ENCODE measurements at places on chromosomes 2 and 18.

- DNase-seq = no peak
Observed at GRCh38 chr2:202043475-202043874, 9.8 kb downstream of the FZD7 start.

GRCh38 chr2:37829202-37829601, 95.9 kb upstream of the RMDN2 start:
- no peak for DNase-seq

DNA sequence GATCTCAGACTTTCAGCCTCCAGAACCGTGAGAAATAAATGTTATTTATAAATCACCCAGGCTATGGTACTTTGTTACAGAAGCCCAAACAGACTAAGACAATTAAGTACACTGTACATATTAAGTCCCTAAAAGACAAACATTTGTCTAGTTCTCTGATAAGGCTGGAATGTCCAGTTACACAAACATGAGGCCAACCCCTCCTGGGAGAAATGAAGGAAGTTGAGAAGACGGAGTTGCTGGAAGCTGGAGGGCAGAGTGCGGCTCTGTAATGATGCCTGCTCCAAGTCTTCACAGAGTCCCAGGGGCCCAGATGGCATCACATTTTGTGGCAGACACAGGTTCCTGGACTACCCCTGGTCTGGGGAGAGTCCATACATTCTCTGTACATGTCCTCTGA, 79.2 kb upstream of the ST8SIA3 start:
- no peak for DNase-seq

DNA sequence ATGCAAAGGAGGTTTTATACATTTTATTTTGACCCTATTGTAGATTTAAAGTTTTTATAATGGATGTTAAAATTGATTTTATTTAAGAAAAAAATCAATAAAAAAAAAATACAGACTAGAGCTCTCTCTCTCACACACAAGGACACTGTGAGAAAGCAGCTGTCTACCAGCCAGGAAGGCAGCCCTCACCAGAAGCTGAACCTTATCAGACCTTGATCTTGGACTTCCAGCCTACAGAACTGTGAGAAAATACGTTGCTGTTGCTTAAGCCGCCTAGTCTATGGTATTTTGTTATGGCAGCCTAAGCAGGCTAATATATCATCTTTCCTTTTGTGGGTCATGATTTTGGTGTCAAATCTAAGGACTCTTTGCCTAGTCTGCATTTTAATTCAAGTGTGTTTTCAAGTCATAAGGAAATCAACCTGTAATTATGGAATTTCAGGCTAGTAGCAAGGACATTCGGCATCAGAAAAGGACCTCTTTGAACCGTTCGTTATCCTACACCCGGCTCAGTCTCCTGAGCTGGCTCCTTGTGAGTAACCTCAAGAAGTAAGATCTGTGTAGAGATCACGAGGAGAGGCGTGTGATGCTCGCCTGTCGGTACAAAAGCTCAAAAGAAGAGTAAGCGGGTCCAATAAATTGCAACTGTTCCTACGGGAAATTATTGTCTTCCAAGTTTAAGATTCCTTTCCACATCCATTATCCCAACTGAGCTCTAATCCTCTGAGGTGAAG, 98.2 kb downstream of the PDCL3 start:
- DNase-seq = no peak

DNA sequence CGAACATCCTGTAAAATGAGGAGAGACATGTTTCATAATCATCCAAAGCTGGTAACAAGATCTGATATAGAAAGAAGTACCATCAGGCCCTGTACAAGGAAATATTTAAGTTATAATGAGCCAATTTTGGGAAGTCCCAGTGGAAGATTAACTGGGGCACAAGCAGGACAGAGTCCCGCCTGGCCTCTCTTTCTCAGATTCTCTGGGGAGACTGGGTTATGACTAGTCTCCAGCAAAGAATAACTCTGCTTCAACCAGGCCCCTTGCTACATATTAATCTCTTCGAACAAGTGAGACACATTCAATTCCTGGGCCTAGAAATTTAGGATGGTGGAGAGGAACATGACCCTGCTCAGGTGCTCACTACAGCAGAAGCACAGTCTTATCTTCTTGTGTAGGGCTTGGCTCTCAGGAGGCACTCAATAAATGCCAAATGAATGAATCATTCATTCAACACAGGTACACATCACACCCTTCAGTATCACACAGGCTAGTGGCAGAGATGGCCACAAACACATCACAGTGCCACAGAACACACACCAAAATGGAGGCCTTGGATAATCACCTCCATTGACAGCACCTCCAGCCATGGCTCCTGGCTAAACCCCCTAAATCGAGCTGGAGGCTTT, 46.4 kb upstream of the RNF152 start:
- DNase-seq = no peak

- DNase-seq = no peak
Observed at GRCh38 chr18:12872408-12872807, 11.6 kb downstream of the PTPN2 start.

DNA sequence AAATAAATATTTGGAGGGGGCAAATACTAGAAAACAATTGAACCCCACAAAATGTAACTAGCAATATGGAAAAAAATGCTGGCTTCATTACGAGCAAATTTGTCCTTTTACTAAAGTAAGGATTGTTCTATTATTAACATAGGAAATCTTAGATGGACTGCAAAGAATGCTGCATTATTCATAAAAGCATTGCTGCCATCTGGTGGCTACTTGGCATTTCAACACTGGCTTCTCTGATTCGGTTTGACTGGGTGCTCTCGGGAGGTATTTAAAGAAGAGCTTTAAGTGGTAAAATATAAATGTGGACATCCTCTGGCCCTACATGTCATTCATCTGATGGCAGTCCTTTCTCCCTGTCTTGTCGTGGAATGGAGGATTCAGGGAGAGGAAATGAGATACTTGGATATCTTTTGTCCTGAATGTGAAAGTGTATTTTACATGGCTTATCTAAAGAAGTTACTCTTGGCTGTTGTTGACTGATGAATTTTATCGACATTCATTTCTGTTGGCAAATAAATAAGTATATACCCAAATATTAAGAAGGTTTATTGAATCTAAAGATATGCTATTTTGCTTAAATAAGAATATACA, 130.2 kb downstream of the ARHGAP15 start:
- DNase-seq = peak; percentile 31

DNA sequence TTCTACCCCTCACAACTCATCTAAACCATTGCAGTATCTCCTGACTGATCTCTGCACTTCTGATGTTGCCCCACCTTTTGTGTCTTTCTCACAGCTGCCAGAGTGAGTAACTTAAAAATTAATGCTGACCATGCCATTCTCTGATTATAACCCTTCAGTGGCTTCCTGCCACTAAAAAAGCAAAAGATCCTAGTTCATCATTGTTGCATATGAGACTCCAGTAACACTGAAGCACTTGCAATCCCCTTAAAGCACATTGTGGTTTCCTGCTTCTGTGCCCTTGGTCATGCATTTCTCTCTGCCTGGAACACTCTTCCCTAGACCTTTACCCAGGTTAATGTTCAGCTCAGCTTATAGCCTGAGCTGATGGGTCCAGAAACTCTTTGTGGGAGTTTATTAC, 95.1 kb upstream of the WDSUB1 start:
- DNase-seq = no peak

DNA sequence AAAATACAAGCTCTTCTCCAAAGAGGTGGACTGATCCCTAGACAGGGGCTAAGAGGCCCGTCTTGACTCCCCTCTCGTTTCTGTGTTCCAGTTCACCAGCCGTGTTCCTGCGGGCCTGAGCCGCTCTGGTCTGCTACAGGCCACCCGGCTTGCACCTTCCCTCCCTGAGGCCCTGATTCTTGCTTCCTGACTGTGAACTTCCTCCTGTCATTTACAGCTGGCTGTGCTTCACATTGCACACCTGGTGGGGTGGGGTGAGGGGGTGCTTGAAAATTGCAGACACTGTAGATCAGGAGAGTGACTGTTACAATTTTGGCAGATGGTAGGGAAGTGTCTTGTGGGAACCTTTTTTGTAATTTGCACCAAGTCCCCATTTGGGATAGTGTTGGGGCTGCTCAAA, 64.4 kb downstream of the TSN start:
- DNase-seq = no peak

GRCh38 chr2:65456886-65457285, 24.5 kb upstream of the SPRED2 start:
- no peak for DNase-seq

DNA sequence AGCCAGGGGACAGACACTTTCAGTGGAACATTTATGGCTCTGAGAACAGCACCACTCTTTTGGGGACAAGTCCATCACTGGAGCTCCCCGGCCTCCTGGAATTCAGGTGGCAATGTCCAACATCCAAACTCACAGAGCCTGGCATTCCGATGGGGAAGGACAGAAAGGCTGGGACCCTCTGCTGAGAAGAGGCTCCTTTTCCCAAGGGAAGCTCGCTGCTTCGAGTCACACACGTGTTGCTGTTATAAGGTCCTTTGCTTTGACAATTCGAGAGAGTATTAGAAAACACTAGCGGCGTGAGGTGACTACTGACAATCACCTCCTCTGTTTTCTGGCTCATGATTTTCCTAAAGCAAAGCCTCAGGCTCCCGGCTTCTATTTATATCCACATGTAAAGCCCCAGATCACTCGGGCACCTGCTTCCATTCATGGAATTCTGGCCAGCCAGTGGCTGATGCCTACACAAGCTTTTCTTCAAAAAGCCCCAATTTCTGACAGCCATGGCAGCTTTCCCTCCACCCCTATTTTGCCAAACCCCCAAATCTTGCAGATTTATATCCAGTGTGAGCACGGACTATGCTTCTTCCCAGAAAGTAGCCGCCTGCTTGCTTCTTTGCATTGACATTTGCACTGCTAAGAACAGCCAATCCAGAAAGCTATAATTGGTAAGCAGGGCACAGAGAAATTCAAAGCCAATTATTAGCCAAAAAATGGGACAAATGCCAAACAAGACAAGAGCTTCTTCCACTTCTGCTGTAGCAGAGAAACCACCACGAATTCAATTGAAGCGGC, 67.3 kb downstream of the NDUFA10 start:
- no peak for DNase-seq
